ENCODE measurements at places on chromosomes 1 and 21.

- no peak for DNase-seq
Observed at GRCh38 chr1:95974586-95974985, 740.6 kb downstream of the RWDD3 start.

- no peak for DNase-seq
Observed at GRCh38 chr1:170674986-170675385, 11.1 kb downstream of the PRRX1 start.

DNA sequence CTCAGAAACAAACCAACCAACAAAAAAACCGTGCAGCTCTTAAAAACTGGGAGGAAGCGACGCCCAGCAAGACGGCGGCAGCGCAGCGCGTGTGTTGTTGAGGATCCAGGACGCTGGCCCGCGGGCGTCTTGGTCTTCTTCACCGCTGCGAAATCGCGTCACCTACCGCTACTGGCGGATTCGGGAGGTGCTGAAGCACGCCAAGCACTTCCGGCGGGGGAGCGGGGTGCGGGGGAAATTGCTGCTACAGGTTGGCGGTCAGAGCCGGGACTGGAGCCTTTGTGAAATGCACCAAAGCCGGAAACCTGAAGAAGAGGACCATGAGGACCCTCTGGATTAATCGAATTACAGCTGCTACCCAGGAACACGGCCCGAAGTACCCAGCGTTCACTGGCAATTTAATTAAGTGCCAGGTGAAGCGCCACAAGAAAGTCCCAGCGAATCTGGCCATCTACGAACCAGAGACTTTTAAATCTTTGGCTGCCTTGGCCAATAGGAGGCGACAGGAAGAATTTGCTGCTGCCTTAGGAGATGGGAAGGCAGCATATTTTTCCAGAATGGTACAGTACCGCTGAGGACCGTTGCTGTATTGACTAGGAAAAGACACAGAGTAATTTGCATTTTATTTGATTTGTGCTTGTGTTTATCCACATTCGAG is 11.9 kb upstream of the RIPPLY3 start:
- no peak for DNase-seq

DNA sequence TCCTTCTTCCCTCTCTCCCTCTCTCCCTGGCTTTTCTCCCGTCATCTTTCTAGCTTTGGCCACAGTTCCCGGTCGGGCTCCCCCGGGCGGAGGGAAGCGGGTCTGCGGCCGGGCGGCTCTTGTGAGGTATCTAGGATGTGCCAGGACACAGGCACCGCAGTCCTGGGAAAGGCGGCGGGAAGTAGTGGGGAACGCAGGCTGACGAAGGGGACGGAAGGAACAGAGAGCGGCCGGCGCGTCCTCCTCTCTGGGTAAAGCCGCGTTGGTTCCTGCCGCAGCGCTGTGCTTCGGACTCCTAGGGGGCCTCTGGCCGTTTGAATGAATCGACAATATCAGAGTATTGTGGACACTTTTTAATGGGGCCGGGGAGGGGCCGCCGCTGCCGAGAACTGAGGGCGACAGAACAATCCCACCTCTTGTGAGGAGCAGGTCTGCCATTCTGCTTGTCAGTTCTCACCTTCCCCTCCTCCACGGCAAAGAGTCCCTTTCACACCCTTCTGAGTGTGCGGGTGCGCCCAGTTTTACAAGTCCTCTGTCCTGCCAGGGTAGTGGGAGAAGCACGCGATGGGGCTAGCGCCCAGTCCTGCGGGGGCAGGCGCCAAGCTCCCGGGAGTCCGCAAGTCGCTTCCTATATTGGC is 1.2 kb upstream of the LHX9 start:
- no peak for DNase-seq

DNA sequence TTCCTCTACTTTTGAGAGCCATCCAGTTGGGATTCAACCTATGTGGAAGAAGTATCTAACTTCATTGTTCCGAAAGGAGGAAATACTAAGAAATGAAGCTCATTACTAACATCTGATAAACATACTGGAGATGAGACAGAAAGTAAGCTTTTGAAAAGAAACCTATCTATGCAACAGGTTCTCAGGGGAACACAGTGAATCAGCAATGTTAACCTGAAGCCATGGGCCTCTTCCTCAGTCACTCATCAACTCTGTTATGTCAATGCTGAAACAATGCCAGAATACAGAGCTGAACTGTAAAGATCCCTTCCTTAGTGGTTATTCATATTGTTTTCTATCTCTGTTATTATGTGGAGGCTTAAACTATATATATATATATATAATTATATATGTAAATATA is 55.5 kb upstream of the ESRRG start:
- no peak for DNase-seq

- no peak for DNase-seq
Observed at GRCh38 chr21:20720623-20721022, 277.6 kb upstream of the NCAM2 start.

DNA sequence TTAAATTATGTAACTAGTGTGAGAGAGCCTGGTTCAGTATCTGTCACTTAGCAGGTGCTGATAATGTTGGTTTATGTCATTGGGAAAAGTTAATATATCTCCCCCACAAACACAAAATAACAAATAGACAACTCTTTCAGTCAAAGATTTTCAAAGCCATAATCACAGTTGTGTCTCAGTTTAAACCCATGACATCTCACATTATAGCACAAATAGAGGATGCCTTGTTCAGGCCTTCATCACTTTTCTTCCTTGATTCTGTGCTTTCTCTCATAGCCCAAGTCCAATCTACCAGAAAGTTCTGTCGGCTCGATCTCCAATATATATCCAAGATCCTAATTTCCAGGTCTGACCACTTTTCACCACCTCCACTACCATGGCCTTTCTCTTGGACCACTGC is 6.2 kb upstream of the EPS15 start:
- DNase-seq = no peak

- peak; percentile 87 for DNase-seq
Observed at GRCh38 chr1:39091845-39092645, 65.9 kb downstream of the NDUFS5 start.

DNA sequence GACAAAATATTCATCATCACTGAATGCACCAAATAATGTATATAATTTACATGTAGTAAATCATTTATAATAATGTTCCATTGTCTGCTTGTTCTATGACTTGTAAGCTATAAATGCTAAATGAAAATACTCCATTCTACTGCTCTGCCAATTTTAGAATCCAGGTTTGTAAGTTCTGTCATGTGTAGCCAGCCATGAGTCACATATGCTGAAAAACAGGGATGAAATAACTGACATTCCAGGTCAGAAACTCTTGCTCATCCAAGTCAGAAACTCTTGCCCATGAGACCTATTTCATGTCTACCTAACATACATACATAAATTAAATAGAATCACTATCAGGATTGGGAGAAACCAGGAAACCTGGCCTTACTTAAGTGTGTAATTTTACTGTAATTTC is 95.6 kb downstream of the ASH1L start:
- DNase-seq = no peak

- no peak for DNase-seq
Observed at GRCh38 chr1:98325646-98326440, 335.7 kb upstream of the SNX7 start.

- no peak for DNase-seq
Observed at GRCh38 chr1:223819730-223820514, 25.8 kb downstream of the TP53BP2 start.

DNA sequence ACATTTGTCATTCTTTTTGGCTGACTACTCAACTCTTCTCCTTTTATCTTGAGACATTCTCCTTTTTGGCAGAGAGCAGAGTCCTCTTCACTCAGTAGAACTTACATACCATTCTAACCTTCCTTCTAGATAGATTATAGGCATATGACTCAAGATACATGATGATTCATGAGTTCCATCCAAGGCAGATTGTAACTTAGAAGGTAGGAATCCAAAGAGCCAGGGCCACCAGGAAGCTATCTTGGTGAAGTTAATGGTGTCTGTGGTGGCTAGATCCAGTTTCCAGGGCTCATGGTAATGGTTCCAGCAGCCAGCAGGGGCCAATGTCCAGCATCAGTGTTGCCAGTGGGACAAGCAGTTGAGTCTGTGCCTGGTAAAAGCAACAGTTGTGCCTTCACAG is 76.1 kb upstream of the KIAA0040 start:
- DNase-seq = no peak

GRCh38 chr1:75394386-75395139 is 216.4 kb downstream of the SLC44A5 start:
- DNase-seq = no peak

GRCh38 chr1:162822391-162823200 is 32.1 kb downstream of the HSD17B7 start:
- peak; percentile 21 for DNase-seq

DNA sequence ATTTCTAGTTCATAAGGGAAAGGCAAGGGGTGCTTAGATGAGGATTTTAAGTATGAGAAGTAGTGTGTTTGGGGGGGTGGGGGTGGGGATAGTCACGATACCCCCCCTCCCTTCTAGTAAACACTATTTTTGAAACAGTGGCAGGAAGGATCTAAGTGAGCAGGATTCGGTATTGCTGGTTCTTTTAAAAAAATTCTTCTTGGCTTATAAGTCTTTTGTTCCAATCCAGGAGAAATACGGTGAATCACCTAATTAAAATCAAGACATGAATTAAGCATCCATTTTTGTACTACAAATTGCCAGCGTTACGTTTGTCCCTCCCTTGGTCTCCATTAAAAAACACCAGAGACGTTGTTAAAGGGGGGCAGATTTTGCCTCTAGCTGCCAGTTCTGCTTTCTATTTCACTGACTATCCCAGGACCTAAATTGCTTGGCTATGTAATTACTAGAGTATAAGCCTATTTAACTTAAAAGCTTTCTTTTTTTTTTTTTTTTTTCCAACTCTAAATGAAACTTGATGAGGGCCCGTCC is 911 bp downstream of the LMO4 start:
- DNase-seq = no peak

DNA sequence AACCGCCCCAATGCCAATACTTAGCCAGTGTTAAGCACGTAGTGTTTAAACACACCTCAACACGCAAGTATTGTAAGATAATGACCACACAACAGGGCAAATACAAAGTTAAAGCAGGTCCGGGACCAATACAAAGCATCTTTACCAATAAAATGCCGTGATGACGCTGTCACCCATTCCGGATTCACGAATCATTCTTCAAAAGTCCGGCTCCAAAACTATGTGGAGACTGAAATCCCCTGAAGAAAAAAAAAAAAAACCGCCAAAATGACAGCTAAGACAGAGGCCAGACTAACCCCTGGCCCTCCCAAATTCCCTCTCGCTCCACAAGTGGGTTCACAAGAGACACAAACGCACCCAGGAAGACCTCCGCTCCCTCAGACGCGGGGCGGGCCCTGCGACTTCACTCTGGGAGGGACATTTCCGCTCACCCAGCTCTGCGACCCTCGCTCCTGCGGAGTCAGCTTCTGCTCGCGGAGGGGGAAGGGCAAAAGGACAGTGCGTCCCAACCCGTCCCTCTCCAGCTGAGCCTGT is 625 bp upstream of the DARS2 start:
- no peak for DNase-seq

DNA sequence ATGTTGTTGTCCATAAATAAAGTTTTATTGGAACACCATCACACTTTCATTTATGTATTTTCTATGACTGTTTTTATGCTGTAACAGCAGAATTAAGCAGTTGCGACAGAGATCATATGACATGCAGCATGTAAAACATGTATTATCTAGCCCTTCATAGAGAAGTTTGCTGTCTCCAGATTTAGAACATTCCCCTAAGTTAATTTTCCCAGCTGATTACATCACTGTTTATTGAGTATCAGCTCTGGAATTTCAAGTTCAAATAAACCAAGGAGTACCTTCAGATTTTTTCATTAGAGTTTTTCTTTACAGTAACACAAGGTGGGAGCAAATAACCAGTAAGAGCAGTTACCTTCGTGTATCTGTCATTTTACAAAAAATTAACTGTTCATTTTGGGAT is 792.8 kb downstream of the USP25 start:
- no peak for DNase-seq

GRCh38 chr1:247268390-247269045 is 12.6 kb downstream of the VN1R5 start:
- no peak for DNase-seq

- DNase-seq = no peak
Observed at GRCh38 chr1:96569288-96569687, 152.3 kb upstream of the PTBP2 start.

GRCh38 chr1:90371448-90371813 is 345.7 kb downstream of the BARHL2 start:
- no peak for DNase-seq

DNA sequence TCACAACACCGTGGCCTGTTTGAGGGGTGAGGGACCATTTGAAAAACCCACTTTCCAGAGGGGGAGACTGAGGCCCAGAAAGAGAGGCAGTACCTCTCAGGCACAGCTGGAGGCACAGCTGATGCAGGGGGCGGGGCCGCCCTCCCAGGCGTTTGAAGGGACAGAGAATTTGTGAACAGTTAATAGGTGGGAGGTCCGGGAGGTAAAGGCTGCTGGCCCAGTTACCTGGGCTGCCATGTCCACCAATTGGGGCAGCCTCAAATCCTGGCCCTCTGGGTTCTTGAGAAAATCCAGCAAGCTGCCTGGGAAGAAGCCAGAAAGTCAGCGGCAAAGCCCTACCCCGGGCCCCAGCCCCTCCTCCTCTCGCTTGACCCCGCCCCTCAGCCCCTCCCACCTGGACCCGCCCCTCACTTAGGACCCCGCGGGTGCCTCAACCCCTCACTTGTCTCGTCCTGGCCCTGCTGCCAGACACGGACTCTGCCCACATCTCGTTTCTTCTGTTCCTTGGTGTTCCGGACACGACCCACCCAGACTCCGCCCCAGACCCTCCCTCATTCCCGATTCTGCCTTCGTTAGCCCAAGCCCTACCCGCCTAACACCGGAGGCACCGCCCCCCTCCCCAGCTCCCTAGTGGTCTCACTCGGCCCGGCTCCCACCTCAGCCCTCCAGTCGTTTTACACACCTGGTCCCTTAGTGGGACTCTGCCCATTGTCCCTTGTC is 10.8 kb upstream of the AHDC1 start:
- DNase-seq = no peak

- DNase-seq = no peak
Observed at GRCh38 chr1:97245682-97246081, 524.1 kb downstream of the PTBP2 start.

DNA sequence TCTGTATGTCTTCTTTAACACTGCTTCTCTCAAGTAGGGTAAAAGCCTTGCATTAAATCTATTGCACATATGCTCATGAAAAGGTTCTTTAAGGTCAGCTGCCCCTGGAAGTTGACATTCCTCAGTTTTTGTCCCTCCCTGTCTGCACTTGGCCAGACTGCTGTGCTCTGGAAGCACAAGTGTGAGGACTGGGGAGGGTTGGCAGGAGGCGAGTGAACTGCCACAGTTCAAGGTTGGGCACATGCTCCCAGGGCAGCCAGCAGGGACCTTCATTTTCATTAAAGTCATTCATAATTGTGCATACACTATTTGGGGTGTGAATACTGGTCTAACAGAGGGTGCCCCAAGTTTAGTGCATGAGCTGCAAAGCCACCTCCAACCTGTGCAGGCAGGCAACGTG is 10.9 kb upstream of the THEM5 start:
- no peak for DNase-seq
